ENCODE measurements at places on chromosomes 7 and 10.

GRCh38 chr7:22420973-22421635, 64.2 kb upstream of the RAPGEF5 start:
- no peak for DNase-seq

DNA sequence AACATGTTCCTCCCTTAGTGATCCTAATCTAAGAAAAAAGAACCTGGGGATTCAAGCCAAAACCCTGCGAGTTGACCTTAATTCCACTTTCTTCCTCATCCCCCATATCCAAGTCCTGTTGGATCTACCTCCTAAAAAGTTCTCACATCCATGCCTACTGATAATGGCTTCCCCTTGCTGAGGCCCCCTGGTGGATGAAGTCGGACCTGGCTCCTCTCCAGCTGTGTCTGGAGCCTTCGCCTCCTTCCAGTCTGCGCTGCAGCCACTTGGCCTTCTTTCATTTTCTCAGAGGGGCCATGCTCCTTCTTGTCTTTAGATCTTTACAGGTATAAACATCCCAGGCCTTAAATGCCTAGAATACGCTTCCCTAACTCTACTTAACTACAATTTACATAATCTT, 8.1 kb downstream of the PDE1C start:
- peak; percentile 48 for DNase-seq

GRCh38 chr10:67602268-67602950, 93.6 kb downstream of the CTNNA3 start:
- DNase-seq = peak; percentile 86

DNA sequence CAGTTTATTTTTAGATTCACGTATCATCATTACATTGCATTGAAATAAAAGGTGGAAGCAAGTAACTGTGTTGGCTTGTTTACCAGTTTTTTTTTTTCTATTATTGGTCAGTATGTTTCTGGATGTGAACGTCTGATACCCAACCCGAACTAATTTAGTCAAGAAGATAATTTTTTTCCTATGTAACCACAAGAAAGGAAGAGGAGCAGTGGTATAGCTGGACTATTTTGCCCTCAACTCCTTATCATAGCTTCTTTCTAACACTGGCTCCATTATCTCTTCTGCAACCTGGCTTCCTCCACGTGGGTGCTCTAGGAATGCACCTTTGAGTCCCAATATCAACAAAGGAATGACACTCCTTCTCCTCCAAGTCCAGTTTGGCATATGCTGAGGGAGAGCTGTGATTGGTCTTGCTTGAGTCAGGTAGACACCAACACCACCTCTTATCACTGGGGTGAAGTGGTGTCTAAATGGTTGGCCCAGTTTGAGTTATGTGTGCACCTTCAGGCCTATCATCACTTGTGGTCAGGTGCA, 29.4 kb downstream of the OR9A2 start:
- DNase-seq = no peak

DNA sequence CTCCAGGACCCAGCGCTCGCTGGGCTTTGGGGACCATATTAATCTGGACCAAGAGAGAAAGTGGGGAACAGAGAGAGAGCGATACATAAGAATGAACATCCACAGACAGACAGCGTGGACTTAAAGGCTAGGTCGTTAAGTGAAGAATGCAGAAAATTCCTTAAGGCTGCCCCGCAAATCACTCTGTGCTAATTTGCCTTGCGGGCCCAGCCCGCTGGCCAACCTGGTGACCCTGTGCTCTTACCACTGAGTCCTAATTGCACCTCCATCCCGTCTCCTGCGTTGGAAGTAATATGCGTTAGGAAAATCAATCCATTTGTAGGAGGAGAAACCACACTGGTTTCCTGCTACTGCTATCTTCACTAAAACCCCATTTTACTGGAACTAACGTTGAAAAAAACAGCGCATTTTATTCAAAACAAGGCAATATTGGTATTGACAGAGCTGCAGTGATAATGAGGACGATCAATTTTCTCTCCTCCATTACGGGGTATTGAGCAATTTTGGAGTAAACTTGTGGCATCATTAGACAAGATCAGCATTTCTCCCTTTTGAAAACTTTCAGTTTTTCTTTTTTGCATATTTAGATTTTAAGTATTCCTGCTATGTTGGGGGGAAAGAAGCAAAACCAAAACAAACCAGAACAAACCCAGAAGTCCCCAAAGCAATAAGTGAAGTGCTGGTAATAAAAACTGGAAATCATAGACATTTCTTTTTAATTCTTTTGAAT, 85.2 kb downstream of the WDFY4 start:
- DNase-seq = no peak

DNA sequence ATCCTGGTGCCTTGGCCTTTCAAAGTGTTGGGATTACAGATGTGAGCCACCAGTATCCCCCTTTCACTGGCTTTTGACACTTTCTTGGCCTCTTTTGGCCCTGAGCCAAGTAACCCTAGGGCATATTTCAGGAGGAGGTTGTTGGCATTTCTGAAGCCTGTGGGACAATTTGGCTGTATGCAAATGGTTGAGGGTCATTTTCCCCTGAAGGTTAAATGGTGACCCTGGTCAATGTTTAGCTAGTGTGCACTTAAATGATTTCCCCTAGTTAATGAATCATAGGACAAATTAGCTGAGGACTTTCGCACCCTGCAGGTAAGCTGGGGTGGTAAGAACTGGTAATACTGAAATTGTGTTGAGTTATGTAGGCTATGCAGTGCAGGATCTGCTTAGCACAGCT, 660.5 kb downstream of the LRMDA start:
- DNase-seq = no peak

DNA sequence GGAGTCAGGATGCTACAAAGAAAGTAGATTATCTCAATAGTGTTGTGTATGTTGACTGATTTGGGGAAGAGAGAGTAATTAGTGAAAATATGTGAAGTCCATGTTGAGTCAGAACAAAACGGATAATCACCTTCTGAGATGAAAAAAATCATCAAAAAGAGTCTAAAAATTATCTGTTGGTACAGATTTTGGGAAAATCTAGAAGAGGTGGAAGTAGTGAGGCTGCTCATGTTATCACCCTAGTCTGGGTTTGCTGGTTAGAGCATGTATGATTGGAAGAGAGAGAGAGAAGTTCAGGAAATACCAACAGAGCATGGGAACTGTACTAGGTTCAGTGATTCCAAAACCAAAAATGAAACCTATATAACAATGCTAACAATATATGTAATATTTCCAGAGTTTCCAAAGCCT, 12.3 kb downstream of the RPA3 start:
- no peak for DNase-seq

DNA sequence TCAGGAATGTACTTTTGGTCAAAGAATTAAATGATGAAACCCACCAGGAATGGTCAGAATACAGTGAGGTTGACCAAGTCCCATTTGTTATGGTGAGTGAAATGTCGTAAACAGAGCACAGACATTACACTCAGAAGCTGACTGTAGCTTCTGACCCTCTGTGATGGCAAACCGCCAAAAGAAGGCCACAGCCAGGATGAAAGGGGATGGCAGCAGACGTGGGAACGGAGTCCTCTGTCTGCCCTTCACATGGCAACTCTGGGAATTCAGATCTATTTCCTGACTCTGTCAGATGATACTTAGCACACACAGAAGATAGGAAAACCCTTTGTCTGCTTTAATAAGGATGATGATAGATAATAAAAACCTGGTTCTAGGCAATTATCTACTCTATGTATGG, 757.1 kb downstream of the SORCS3 start:
- no peak for DNase-seq

DNA sequence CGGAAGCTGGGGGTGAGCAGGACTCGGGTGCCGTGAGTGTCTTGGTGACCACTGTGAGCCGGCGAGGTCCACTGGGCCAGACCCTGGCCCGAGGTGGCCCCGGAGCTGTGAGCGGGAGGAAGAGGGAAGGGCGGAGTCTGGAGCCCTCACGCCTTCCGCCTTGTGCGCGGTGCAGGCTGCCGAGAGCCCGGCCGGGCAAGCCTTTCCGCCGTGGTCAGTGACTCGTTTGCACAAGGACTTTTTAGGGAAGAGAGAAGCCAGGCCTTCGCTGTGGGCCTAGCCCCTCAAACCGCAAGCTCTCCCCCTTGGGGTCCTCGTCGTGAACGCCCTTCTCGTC, 40.9 kb upstream of the ZNF32 start:
- DNase-seq = no peak

DNA sequence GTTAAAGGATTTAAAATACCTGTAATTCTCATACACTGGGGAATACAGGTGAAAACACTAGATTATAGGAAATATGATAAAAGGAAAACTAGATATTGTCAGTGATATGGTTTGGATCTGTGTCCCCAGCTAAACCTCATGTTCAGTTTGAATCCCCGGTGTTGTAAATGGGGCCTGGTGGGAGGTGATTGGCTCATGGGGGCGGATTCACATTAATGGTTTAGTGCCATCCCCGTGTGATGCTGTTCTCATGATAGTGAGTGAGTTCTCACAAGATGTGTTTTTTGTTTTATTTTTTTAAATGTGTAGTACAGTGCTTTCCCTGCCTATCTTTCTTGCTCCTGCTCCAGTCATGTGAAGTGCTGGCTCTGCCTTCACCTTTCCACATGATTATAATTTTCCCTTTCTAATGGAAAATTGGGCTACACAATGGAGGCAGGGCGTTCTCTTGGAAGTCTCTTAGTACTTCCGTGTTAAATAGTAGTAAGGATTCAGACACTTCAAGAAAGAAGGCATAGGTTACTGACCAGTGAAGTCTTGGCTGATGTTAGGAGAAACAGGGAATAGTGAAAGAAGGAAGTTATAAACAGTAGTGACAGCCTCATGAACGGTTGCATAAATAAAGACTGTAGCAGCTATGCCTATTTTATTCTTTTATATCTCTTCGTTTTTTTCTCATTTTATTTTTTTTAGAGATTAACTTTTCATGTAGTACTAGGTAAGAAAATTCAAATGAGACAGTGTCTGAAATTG, 386.4 kb downstream of the SUGCT start:
- no peak for DNase-seq

DNA sequence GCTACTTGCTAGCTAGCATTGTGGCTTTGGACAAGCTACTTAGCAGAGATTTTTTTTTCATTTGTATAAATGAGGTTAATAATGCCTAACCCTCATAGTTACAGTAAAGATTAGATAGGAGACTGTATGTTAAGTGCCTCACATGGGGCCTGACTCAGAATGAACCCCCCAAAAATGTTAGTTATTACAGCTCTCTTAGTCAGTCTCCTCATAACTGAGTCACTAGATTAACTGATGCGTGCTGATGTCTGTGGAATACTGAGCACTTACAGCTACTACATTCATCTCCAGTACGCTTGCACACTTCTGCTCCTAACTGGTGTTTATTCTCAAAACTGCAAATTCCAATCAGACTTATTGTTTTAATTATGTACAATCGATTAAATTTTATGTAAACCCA, 315.3 kb downstream of the SNX13 start:
- DNase-seq = no peak

DNA sequence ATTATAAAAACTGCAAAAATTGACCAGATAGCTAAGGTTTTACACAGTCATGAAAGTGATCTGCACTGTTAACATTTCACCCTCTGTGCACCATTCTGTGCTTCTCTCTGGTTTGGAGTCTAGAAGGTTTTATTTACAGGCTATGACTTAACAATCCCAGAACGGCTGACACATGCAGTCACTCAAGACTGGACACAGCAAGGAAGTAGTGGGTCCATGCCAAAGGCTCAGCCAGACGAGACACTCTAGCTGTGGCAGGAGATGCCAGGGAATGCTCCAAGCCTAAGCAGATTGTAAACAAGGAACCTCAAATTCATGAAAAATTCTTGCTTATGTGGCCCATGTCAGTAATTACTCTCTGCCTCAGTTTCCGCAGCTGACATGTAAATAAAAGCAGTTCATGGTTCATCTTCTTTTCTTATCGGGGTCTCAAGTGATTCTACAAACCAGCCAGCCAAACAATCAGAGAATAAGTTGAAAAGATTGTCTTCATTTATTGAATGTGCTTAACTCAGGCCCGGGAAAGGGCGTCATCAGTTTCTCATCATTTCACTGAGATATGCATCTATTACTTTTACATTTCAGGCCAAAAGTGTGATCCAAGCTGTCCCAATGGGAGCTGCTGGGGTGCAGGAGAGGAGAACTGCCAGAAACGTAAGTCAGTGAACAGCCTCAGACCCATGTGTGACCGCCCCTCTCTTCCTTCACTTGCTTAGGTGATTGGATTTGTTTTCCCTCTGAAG, 132.1 kb downstream of the EGFR start:
- DNase-seq = no peak

- no peak for DNase-seq
These were observed 493 bp downstream of the WDR91 start for GRCh38 chr7:135210888-135211178.

- no peak for DNase-seq
These were observed 4.3 kb downstream of the YWHAG start for GRCh38 chr7:76354516-76354915.

DNA sequence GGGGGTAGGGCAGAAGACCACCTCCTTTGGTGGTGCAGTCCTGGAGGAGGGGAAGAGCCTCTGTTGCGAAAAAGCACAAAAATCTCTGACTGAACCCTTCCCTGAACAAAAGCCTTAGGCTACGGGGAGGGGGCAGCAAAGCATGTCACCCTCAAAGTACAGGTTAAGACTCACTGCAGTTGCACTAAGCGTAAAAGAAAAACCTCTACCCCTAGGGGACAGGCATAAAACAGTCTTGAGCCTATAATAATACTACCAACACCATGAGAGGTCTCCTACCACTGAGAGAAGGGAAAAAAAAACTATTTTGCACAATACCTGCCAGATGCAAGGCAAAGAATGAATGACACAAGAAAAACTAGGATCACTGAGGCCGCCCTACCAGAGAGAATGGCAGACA, 17.3 kb downstream of the TNPO3 start:
- no peak for DNase-seq

DNA sequence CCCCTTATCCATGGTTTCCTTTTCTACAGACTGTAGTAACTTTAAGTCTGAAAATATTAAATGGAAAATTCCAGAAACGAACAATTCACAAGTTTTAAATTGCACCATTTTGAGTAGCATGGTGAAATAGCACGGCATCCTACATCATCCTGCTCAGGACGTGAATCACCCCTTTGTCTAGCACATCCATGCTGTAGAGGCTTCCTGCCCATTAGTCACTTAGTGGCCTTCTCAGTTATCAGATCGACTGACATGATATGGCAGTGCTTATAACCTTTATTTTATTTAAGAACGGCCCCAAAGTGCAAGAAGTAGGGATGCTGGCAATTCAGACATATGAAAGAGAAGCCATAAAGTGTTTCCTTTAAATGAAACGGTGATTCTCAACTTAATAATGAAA, 82.7 kb downstream of the CPXM2 start:
- DNase-seq = peak; percentile 92

GRCh38 chr10:113129117-113129516, 179.1 kb downstream of the TCF7L2 start:
- no peak for DNase-seq
